ENCODE measurements at places on chromosomes 4 and X.

- DNase-seq = no peak
Measured at GRCh38 chr4:2948895-2949781, 14.1 kb downstream of the NOP14 start.

GRCh38 chrX:2486476-2487133 lies 14.2 kb downstream of the DHRSX start:
- no peak for DNase-seq

DNA sequence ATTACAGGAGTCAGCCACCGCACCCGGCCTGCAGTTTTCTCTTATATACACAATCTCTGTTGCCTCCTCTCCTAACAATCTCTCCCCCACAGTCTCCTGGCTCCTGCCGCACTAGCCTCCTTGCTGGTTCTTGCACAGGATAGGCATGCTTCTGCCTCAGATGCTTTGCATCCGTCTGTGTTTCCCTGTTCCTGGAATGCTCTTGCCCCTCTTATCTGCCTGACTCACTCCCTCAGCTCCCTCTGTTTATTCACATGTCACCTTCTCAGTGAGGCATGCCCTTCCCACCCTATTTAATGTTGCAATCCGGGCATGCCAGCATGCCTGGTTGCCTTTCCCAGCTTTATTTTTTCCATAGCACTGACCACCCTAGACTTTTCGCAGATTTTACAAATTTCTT lies 161.9 kb downstream of the PHF8 start:
- no peak for DNase-seq

GRCh38 chr4:111499291-111499690 lies 646.0 kb upstream of the FAM241A start:
- no peak for DNase-seq

DNA sequence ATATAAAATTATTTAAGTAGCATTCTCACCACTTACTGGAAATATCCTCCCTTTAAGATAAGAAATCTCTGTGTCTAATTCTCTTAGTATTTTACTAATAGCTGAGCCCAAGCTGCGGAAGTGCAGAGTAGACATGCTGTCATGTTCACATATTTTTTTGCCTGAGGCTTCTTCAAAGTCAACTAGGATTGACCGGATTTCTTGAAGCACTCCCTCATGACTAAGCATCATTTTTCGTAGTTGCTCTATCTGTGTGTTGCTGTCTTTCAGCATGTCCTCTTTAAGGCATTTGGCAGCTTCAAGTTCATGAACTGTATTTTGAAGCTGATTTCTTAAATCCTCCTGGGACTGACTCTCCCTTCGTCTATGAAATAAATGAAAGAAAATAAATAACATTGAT lies 36.9 kb downstream of the CCDC158 start:
- no peak for DNase-seq

DNA sequence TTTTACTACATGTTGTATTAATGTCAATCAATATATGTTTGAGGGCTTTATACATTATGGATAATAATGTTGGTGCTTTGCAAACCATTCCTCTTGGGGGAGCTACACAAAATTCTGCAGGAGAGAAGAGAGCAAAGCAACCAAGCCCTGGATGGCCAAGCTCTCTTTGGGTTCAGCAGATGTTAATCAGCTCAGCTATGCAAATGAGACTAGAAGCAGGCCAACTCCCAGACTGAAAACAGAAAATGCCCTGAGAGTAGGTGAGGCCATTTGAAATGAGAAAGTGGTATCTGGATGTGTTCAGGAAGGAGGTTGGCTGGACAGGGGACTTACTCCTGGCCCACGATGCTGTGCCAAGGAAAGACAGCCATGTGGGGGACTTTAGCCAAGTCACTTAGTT lies 387.0 kb downstream of the BCOR start:
- DNase-seq = no peak

GRCh38 chr4:20368926-20369325 lies 117.2 kb downstream of the SLIT2 start:
- DNase-seq = no peak

DNA sequence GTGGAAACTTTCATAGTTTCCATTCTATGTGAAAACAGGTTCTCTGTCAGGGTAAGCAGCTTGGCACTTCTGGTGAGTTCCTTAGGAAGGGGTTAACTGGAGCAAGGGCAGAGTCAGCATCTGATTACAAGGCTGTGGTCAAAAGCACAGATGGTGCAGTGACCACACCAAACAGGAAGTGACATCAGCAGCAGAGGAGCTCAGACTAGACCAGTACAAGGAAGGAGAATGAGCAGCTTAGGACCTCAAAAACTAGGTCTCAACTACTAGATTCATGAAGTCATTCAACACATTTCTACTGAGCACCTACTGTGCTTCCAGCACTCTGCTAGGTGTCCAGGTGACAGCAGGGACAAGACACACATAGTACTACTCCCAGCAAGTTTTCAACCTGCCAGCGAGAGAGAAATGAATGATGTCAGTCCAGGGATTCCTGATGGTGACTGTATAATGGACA lies 130.2 kb downstream of the AMELX start:
- DNase-seq = no peak

DNA sequence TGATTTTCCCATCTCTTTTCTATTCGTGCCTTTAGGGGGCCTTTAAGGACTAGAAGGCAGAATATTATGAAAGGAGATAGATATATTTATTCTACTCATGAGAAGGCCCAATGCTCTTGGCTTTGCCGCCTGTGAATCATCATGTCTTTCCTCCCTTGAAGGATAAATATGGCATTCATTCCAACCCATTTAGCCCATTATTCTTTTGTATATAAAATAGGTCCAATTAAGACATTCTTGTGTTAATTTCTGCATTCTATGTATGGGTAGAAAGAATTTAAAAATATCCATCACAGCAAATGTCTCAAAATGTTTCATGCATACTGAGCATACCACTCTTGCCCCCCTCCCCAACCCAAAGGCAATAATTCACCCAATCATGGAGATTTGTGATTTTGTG lies 115.1 kb downstream of the AFF2 start:
- no peak for DNase-seq

DNA sequence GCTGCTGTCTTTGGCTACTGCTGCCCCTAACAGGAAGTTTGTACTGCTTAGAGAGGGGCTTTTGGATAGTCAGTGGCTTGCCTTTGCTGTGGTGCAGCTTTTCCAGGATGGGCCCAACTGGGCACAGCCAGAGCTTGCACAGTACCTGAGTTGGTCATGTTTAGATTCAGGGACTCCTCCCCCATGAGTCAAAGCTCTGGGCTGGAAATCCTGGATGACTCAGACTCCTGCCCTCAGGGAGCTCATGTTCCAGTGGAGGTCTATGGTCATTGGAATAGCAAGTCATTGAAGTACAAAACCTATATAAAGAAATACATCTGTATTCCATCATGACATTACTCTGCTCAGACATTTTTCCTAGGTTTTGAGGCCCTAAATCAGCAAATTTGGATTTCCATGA lies 66.7 kb upstream of the PJA1 start:
- DNase-seq = no peak

DNA sequence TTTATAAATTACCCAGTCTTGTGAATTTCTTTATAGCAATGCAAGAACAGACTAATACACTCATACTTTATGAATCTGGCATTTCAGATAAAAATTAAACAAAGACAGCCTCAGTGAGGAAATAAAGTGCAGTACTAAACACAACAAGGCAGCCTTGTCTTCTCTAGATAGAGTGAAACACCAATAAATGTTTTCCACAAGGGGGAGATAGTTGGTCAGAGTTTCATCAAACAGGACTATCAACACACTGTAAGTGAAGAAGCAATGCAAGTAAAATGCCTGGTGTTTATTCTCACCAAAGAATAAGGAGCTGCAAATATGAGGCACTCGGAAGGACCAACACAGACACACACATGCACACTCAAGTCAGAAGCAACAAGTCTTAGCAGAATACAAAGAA lies 62.8 kb downstream of the FAM9B start:
- no peak for DNase-seq

- DNase-seq = no peak
Measured at GRCh38 chr4:115219315-115219860, 106.0 kb upstream of the NDST4 start.

GRCh38 chr4:79886557-79886956 lies 186.5 kb downstream of the ANTXR2 start:
- DNase-seq = no peak

DNA sequence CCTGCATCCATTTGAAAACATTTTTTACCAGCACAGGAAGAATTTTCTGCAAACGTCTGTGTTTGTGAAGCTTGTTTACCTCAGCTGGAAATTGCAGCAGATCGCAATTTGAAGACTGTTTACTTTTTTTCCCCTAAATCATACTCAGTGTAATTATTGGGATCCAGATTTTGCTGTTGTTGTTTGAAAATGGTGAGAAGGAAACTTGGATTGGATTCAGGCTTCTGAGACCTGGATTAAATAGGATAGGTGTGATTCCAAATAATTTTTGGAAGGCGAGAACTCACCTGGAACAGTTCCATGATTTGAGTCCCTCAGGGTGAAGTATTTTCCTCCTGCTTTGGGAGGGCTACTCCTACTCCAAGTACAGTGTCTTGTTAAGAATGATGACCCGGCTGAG lies 279.8 kb downstream of the STIM2 start:
- no peak for DNase-seq

DNA sequence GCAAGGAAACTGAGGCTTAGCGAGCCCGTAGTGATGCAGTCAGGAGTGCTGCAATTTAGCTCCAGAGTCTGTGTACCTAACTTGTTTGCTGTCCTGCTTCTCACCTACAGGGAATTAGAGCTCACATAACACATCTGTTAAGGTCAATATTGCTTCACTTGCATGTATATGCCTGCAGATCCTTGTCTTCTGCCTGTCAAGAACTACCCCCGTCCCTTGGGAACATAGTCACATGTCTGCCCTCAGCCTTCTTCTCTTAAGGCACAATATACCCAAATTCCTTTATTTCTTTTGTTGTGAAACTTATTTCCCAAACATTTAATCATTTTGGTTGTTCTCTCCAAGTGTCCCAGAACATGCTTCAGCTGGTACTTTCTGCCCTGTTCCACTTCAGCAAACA lies 103.3 kb upstream of the LEF1 start:
- no peak for DNase-seq

DNA sequence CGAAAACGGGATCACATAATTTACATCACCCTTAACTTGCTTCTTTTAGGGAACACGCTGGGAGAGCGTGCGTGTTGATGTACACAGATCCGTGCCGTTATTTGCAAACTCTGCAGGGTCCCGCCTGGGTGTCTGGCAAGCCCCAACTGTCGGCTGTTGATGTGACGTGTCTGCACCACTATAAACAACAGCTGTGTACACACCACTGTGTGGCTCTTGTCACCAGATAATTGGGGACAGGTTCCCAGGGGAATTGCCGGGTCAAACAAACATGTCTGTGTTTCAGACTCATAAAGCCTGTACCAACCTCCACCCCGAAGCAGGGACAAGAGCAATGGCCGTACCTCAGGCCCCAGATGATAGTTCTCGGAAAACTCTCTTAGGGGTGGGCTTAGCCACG lies 105.0 kb upstream of the AFAP1 start:
- no peak for DNase-seq

DNA sequence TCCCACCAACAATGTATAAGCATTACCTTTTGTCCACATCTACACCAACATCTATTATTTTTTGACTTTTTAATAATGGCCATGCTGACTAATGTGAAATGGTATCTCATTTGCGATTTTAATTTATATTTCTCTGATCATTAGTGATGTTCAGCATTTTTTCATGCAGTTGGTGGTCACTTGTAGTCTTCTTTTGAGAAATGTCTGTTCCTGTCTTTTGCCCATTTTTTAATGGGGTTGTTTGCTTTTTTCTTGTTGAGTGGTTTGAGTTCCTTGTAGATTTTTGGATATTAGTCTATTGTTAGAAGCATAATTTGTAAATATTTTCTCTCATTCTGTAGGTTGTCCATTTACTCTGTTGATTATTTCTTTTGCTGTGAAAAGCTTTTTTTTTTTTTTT lies 36.8 kb upstream of the PDLIM5 start:
- DNase-seq = no peak

DNA sequence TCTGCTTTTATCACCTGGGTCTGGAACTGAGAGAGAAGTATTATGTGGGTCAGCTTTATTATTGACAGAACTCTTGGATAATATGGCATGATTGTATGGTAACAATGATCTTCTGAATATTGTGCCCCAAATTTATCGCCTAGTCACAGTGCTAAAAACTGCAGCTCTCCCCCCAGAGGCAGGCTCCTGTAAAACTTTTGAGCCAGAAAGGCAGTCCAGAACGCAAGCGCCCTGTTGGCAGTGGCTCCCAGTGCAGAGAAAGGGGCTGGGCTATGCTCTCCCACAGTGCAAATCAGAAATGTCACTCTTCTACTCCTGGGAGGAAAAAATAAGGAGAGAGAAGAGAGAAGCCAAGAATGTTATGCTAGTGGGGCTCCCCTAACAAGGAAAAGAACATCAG lies 50.5 kb downstream of the HELT start:
- no peak for DNase-seq

- no peak for DNase-seq
Measured at GRCh38 chr4:38111024-38111423, 150.8 kb downstream of the PTTG2 start.

DNA sequence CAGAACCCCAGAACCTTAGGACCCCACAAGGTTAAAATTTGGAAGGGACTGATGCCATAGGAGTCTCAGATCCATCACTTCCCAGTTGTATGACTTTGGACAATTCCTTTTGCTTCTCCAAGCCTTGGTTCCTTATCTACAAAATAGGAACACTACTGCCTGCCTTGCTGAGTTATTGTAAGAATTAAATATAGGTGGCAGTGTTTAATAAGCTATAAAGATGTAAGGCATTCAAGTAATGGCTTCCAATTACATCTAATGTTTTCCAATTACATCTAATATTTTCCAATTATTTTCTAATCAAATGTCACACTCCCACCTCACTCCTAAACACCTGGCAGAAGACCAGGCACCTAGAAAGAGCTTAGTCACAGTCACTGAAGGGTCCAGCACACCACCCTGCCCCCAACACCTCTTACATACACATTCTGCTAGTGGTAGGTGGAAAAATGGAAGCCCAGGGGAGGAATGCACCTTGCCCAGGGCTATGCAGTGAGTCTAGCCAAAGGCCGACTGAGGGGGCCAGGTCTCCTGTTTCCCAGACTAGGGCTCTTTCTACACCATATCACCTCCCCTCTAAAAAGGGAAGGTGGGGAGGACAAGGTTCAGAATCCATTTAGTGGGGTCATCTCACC lies 24.5 kb upstream of the KDM5C start:
- no peak for DNase-seq

DNA sequence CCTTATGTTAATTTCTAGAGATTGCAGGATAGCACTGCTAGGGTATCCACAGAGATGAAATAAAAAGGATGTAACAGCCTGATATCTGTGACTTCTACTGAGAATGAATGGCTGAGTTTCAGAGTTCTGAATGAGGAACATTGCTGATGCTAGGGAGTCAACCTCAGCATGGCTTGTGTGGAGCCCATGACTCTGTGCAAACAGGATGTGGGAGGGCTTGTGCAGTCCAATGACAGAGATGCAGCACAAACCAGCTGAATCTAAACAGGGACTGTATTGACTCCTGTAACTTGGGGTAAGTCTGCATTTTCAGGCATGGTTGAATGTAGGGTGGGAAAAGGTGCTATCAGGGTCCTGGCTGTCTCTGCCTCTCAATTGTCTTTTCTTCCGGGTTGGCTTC lies 5.3 kb upstream of the RASL11B start:
- DNase-seq = no peak

Measured in stimulated activated CD4-positive, alpha-beta T cell treated with anti-CD3 and anti-CD28 coated beads, Interleukin-15, amount 100 ng/mL, for 24 hours (primary cell).